ENCODE measurements at places on chromosomes 7 and 10.

DNA sequence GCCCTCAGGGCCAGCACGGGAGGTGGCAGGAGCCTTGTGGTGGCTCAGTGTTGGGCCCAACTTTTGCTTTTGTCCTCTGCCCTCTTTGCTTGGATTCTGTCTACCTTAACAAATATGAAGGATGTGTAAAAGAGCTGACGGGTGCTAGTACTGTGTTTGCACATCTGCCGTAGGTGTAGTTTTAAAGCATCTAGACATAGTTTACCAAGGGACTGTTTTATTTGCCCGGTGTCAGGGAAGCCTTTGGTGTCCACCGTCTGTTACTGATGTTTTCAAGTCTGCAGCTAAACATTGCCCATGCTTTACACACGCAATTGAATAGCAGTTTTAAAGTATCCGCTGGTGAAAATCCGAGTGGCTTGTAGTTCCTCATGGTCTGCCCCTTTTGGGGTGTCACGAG, 87.8 kb downstream of the DYNC2I1 start:
- DNase-seq: no peak

- no peak for DNase-seq
Observed at GRCh38 chr7:25707768-25708620, 444.0 kb upstream of the NFE2L3 start.

- no peak for DNase-seq
Observed at GRCh38 chr10:16870331-16870730, 53.1 kb upstream of the RSU1 start.

DNA sequence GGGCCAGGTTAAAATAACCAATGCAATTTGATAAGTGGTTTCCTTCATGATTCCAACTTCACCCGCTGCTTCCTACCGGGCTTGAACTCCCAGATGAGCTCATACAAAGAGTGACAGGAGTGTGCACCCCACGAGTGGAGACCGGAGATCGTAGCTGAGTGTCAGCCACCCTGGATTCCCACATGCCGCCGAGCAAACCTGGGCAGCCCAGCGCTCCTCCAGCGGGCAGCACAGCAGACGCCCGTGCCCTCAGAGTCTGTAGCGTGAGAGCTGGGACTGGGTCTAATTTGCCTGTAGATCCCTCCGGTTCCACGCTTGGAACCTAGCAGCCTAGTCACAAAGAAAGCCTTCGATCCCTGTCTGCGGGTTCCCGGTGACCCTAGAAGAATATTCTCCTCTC, 476.1 kb upstream of the MGMT start:
- no peak for DNase-seq

- DNase-seq: peak; percentile 4
Observed at GRCh38 chr7:156192921-156193320, 380.7 kb upstream of the SHH start.

GRCh38 chr10:15793664-15794063, 66.6 kb downstream of the MINDY3 start:
- no peak for DNase-seq

- no peak for DNase-seq
Observed at GRCh38 chr10:24214762-24215161, 5.8 kb downstream of the KIAA1217 start.

- DNase-seq: no peak
Observed at GRCh38 chr7:127504715-127505114, 80.7 kb downstream of the GCC1 start.

GRCh38 chr10:95431900-95432342, 129.2 kb downstream of the SORBS1 start:
- no peak for DNase-seq

GRCh38 chr10:77497748-77498147, 139.9 kb downstream of the KCNMA1 start:
- DNase-seq: no peak

GRCh38 chr10:101140084-101140949, 9.2 kb downstream of the TLX1 start:
- DNase-seq: no peak

DNA sequence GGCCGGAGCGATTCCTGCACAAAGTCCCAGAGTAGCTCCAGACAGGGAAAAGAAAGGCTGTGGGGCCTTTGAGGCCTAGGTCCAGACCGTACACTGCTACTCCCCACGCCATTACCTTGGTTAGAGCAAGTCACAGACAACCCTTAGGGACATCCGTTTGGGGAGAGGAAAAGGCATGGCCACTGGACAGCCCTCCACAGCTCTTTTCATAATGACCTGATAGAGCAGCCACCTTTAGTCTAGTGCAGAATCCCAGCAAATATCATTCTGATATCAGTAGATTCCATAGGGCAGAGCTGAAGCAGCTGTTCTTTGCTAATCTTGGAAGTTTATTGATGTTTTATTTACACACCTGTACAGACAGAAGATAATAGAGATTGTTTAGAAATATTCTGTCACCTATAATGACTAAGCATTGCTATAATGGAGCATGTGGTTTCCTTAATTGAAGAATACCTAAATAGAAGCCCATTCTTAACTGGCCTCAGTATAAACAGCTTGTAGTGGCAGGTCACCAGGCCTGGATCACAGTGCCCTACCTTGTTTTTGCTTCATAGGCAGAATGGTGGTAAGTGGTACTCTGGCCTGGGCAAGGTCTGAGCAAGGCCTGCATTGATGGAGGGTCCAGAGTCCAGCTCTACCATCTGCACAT, 27.9 kb downstream of the OGDH start:
- DNase-seq: no peak

DNA sequence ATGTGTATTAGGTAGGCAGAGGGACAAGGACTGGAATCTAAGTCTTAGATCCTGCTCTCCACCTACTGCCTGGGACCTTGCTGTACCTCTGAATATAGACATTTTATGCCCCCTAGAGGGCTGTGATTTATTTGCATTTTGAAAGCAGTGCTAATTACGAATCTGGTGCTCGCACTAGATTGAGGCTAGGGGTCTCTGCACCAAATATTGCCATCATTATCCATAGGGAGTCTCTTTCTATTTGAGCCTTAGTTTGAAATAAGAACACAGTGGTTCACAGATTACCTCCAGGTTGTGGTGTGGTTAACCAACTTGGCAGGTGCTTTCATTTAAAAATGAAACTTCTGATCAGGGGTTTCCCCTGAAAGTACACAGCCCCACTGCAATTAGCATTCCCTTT, 41.8 kb downstream of the CNNM1 start:
- peak; percentile 42 for DNase-seq
